HEK293T (cell line): ENCODE measurements at places on chromosomes 6 and 20.

- DNase-seq, result no peak
Measured at GRCh38 chr6:110543106-110543505, 66.7 kb upstream of the SLC22A16 start.

DNA sequence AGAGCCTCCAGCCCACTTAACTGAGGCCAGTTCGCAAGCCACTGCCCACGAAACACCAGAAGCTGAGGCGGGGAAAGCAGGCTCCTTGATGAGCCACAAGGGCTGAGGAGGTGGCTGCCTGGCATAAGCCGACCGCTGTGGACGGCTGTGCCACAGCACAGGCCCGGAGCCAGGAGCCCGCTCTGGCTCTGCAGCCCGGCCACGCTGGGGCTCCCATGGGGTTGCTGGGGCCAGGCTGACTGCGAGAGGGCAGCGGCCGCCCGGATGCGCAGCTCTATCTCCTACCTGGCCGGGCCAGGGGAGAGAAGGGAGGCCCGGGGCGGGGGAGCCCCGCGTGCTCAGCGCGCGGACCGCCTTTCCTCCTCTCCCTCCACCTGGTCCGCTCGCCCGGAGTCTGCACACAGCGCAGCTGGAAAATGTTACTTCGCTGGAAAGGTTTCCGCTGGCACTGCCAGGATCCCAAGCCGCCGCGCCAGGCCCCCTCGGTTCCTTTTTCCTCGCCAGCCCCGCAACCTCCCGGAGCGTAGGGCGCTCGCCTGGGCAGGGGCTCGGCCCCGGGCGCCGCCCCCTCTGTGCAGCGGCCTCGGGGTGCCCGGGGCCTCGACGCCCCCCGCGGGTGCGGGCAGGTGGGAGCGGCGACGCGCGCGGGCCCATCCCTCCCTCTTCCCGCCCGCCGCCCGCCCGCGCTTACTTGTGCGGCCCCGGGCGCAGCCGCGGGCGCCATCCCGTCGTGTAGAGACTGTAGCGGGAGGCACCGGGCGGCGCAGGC, 657 bp downstream of the EMILIN3 start:
- peak; percentile 47 for DNase-seq

DNA sequence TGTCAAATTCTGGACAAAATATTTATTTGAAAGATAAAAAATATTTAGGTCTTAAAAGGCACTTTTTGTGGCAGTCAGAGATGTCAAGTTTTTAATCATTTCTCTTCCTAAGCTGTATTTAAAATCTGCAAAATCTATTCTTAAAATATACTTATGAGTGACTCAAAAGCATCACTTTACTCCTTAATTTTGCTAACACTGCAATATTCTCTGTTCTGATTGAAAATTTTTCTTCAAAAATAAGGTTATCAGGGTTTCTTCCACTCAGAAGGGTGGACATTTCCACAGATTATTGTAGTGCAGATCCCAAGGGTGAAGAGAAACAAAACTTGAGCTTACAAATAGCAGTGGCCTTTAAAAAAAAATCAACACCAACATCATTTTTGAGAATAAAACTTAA, 27.5 kb downstream of the PLEKHG1 start:
- DNase-seq, result no peak

DNA sequence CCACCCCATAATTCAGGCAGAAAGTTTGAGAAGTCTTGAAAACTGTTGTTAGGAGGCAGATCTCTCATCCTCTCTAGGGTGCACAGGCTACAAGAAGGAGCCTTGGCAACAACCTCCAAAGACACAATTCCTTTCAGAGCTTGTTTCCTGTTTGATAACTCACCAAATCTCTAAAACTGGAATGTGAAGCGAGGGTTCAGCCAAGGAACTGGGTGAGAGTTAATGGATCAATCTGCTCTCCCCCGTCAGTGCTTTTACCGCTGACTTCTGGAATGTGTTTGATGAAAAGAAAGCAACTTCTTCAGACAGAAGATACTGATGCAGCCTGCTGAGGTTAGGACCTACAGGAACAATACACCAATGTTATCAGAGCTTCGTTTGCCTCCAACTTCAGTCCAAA, 171.8 kb upstream of the BMP2 start:
- DNase-seq, result no peak

DNA sequence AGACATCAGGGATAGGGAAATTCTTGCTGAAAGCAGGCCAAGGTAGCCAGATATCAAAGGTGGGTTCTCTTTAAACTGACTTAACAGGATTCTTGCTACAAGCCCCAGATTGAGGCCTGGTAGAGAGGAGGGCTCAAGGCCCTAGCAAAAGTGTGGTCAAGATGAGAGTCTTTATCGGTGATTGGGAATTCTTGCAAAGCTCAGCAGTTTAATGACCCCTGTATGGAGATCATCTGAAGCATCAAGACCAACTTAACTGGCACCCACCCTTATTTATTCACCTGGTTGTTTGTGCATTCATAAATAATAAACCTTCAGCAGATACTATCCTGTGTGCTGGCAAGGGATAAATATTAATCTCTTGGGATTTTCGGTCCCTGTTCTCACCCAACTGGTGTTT, 6.3 kb downstream of the FAM120B start:
- DNase-seq, result no peak

DNA sequence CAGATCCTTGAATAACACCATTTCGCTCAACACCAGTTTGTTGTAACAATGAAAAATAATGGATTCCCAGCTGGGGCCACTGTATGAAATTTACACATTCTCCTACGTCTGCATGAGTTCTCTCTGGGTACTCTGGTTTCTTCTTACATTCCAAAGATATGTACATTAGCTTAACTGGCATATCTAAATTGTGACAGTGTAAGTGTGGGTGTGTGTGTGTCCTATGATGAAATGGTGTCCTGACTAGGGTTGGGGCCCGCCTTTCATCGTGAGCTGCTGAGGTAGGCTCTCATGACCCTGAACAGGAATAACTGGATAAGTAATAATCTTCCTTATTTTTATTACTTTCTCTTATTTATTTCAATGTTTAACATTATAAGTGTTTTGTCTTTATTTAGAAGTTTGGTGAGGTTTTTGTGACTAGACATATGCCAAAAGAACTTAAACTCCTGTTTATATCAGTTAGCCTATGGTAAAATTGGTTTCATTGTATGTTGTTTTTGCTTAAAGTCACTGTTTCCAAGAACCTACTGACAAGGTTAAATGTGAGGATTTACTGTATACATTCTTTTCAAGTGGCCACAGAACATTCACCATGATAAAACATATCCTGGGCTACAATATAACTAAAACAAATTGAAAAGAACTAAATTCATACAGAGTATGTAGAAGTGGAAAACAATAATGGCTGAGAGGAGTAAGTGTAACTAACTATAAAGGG, 42.4 kb downstream of the RBL1 start:
- no peak for DNase-seq

- DNase-seq, result no peak
Measured at GRCh38 chr6:16103722-16104121, 25.2 kb upstream of the MYLIP start.

GRCh38 chr6:7906741-7907140, 3.8 kb downstream of the TXNDC5 start:
- no peak for DNase-seq

- DNase-seq, result no peak
Measured at GRCh38 chr6:107841275-107841670, 17.2 kb upstream of the SCML4 start.

DNA sequence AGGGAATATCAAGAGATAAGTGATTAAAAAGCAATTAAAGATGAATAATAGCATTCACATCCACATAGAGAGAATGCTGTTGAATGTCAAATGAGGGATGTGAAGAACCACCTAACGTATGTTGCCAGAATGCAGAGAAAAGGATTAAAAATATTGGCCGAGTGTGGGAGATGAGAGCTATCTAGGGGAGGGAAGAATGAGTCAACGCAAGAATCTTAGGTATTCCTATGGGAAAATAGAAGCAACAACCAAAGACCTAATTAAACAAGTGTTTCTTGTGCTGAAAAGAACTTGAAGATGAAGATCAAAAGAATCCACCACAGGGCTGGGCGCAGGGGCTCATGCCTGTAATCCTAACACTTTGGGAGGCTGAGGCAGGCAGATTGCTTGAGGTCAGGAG, 12.2 kb upstream of the RSPH3 start:
- no peak for DNase-seq

DNA sequence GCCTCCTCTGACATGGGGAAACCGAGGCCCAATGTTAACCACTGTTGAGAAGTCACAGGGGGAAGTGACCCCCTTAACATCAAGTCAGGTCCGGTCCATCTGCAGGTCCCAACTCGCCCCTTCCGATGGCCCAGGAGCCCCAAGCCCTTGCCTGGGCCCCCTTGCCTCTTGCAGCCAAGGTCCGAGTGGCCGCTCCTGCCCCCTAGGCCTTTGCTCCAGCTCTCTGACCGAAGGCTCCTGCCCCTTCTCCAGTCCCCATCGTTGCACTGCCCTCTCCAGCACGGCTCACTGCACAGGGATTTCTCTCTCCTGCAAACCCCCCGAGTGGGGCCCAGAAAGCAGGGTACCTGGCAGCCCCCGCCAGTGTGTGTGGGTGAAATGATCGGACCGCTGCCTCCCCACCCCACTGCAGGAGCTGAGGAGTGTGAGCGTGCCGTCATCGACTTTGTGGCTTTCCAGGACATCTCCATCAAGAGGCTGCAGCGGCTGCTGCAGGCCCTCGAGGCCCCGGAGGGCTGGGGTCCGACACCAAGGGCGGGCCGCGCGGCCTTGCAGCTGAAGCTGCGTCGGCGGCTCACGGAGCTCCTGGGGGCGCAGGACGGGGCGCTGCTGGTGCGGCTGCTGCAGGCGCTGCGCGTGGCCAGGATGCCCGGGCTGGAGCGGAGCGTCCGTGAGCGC, 1.6 kb downstream of the TNFRSF6B start:
- DNase-seq, result peak; percentile 9

GRCh38 chr6:30557683-30557981, 537 bp downstream of the PRR3 start:
- DNase-seq, result no peak

- DNase-seq, result no peak
Measured at GRCh38 chr6:112061605-112062004, 7.7 kb downstream of the CCN6 start.

GRCh38 chr6:100469101-100469859, 4.6 kb upstream of the SIM1 start:
- DNase-seq, result no peak

DNA sequence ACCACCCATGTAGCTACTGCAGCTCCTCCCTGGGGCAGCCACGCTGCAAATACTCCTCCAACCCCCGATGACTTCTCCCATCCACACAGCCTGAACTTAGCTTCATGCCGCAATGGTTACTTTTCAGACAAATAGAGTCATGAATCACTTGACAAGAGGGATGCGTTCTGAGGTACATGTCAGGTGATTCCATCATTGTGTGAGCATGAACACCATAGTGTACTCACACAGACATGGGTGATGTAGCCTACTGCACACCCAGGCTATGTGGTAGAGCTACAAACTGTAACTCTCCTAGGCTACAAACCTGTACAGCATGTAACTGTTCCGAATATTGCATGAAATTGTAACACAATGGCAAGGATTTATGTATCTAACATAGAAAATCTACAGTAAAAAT, 298.5 kb upstream of the SLC35B3 start:
- DNase-seq, result no peak

GRCh38 chr6:147310521-147310920, 106.3 kb downstream of the STXBP5 start:
- no peak for DNase-seq

DNA sequence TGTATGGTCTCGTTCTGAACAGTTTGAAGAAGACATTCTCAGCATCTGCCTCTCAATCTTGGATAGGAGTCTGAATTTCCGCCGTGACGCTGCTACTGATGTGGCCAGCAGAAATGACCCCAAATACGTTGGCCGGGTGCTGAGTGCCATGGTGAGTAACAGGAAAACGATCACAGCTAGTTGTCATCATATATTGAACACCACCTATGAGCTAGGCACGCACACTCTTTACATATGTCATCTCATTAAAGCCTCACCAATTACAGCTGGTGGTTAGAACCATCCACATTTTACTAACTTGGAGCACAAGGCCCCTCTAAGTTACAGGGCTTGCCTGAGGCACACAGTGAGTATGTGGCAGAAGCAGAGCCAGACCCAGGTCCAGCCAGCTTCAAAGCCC, 17.1 kb downstream of the TGM3 start:
- no peak for DNase-seq

DNA sequence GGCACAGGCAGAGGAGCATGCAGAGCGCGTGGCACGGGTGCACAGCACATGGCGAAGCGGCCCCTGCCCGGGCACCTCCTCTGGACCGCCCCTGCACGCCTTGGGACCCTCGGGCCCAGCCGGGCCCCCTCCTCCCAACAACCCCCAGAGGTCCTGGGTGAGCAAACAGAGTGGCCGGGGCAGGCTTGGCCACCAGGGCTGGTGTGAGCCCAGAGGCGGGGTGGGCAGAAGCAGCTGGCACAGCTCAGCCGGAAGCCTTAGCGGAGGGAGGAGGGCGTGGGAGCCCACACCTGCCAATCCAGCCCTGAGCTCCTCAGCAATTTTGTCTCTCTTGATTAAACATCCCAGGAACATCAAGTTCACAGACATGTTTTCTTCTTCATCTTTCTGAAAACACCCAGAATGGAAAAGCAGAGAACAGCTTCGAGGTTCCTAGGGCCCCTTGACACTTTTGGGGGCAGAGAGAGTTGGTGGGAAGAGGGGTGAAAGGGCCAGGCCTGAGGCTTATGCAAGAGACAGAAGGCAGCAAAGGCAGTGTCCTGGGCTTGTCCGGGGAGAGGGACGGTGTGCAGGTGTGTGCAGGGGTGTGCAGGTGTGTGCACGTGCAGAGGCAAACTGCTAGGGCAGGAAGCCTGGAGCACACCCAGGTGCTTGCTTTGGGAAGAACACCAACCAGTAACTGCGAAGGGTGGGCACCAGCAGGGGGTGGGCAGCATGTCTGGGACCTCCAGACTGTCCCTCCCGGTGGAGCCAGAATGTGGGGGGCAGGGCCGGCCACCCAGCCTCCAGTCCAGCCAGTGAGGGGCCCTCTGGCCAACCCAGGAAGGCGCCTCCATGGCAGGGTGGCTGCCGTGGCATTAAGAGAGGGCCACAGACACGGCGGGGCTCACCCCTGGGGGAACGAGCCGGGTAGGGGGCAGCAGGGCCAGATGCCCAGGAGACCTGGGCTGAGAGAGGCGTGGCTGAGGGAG, 4.8 kb downstream of the HRH3 start:
- no peak for DNase-seq

- no peak for DNase-seq
Measured at GRCh38 chr6:40077736-40078135, 143.5 kb upstream of the MOCS1 start.

GRCh38 chr6:33761922-33762629, 15.4 kb upstream of the IP6K3 start:
- DNase-seq, result peak; percentile 50

DNA sequence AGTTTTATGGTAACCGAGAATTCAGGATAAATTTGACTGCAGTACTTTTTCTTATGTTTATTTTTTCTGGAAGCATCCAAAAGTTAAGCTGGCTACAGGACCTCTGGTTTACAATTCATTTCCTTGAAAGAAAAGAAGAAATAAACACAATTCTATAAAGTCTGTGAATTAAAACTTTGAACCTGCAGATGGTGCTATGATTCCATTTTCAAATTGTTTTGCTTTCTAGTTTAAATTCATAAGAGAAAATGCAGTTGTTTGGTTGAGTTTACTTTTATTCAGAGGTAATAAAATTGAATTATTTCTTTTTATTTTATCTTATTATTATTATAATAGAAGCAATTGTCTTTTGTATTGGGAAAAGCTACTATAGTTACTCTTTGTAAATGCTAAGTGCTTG, 1.8 kb upstream of the VIP start:
- DNase-seq, result no peak

- DNase-seq, result no peak
Measured at GRCh38 chr20:25659999-25660398, 36.2 kb upstream of the NANP start.

- DNase-seq, result no peak
Measured at GRCh38 chr20:21053002-21053762, 53.0 kb downstream of the LINC00237 start.
